Omental fat pad (tissue), 4 donors: ENCODE measurements at places on chromosomes 11 and 22. TPM values are rescaled to one million over a fixed set of nuclear protein-coding genes. Genes with fewer than 3 reads are reported as not detected.

- DNase-seq = no peak
Measured at GRCh38 chr22:40889116-40889515, 27.2 kb upstream of the DNAJB7 start.

DNA sequence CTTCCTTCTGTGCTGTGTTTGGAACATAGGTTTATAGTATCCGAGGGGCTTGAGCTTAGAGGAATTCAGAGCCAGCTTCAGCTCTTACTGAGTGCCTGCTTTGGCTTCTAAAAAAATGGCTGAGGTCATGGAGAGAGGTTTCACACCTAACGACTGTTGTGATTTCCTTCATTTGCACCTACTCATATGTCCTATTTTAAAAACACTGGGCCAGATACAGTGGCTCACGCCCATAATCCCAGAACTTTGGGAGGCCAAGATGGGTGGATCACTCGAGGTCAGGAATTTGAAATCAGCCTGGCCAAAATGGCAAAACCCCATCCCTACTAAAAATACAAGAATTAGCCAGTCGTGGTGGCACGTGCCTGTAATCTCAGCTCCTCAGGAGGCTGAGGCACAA lies 38.3 kb upstream of the SYT13 start:
- DNase-seq = no peak

GRCh38 chr22:45582236-45582954 lies 79.7 kb downstream of the FBLN1 start:
- DNase-seq = no peak

- DNase-seq = no peak
Measured at GRCh38 chr11:111000400-111001080, 245.0 kb upstream of the POU2AF2 start.

DNA sequence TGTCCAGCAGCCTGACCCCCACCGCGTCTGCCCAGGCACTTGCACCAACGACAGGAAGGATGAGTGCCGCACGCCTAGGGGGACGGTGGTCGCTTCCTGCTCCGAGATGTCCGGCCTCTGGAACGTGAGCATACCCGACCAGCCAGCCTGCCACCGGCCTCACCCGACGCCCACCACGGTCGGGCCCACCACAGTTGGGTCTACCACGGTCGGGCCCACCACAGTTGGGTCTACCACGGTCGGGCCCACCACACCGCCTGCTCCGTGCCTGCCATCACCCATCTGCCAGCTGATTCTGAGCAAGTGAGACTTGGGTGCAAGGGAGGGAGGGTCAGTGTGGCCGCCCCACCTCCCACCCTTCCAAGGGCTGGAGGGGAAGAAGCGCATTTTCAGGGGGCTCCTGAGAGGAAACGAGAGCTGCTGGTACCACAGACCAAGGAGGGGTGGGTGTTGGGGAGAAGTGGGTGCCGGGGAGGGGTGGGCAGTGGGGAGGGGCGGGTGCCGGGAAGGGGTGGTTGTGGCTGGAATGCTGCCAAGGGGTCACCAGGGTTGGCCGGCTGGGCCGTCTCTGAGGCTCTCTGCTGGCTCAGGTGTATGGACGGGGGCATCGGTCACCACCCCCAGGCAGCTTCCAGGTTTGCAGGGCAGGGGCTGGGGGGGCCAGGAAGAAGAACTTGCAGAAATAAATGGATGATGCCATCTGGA lies 27.7 kb upstream of the MUC5B start:
- DNase-seq = no peak

DNA sequence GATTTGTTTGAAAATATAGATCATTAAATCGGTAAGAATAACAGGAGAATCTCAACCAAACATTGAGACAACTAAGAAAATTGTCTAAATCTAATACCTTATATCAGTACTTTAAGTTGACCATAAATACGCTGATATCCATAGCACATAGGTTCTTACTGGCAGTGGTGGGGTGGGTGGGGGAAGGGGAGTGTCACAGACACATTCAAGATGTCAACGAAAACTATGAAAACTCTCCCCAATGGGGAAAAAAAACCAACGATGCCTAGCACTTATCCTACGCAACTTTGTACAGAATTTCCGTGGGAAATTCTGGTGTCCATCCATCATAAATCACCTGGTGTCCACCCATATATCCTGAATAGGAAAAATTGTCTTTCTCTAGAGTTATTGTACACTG lies 6.2 kb downstream of the GRAP2 start:
- no peak for DNase-seq

GRCh38 chr11:61567286-61568061 lies 13.4 kb downstream of the SYT7 start:
- peak; percentile 75 for DNase-seq

DNA sequence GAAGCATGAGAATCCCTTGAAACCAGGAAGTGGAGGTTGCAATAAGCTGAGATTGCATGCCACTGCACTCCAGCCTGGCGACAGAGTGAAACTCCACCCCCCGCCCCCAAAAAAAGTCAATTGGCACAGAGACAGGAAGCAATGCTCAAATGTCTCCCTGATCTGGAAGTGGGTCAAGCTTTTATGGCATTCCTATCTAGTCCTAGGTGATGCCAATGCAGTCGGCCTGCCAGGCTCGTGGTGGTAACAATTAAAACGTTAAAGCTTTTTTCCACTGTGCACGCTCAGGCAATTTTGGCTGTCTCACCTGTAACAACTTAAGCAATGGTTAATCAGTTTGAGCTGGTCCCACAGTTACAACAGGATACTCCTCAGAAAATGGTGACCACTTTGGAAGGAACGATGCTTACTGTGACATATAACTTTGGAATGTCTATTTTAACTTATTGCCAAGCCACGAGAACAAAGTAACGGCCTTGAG lies 18.9 kb upstream of the PISD start:
- no peak for DNase-seq

GRCh38 chr22:37007651-37008050 lies 11.6 kb downstream of the TST start:
- no peak for DNase-seq

- no peak for DNase-seq
Measured at GRCh38 chr11:79794484-79795393, 353.9 kb upstream of the TENM4 start.

GRCh38 chr22:34427841-34428240 lies 507.6 kb upstream of the LARGE1 start:
- DNase-seq = no peak

DNA sequence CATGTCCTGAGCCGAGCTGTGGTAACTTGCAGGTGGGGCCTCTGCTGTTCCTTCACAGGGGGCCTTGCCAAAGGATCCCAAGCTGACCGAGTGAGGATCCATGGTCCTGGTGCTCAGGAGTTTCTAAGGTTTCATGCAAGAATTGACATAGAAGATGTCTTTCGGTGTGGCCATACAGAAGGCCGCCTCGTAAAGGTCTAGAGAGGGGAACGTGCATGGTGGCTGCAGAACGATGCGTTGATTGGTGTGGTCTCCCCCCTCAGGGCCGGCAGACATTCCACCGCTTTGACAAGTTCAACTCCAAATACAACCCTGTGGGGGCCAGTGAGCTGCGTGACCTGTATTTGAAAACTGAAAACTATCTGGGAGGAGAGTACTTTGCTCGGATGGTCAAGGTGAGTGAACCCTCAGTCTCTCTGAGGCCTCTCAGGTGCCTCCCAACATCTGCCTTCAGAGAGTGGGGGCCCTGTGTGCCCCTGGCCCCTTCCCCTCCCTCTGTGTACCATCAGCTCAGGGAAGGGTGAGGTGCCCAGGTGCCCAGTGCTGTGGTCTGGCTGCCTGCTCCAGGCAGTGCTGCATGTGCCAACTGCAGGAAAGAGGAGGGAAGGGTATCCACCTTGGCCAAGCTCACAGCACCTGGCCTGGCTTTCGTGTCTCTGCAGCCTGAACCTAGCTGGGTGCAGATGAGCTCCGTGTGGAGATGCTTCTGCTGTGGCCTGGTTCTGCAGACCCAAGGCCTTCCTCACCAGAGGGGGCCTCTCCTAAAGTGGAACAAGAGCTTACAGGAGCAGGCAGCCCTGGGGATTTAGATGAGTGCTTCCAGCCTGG lies 39.8 kb downstream of the AMPD3 start:
- DNase-seq = no peak

DNA sequence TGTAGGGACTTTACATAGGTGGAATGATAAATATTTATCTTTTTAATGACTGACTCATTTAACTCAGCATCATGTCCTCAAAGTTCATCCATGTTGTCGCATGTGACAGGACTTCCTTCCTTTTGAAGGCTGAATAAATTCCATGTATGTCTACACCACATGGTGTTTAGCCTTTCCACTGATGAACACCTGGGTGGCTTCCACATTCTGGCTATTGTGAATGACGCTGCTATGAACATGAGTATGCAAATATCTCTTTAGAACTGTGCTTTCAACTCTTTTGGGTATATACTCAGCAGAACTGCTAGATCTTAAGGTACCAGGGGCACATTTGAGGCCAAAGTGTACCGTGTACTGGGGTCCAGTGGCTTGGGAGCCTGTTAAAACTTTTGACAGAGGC lies 24.1 kb downstream of the LARGE1 start:
- DNase-seq = no peak

- DNase-seq = no peak
Measured at GRCh38 chr11:14902650-14903350, 10.8 kb upstream of the CYP2R1 start.

DNA sequence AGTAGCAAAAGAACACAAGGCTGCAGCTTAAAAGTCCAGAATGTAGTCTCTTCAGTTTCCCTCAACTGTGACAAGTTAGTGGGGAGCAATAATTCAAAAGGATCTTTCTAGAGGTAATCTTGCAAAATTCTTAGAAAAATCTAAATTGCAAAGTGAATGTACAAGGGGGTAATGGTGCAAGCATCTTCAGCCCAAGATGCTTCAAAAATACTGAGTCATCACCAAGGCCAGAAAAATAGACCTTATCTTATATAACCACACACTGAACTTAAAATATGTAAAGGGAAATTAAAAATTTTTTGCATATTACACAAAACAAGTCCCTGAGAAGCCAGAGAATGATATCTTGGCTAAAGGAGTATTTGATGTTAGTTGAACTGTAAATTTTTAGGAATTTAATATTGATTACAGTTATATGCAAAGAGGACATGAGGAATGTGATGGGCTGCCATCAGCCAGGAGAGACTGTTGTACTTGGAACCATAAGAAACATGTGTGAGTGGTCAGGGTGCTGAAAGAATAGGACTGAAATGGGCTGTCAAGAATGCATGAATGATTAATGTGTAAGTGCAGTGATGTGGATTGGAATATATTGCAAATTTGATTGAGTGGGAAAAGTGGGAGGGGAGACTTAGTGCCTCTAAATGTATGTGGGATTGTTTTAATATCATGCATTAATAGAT lies 85.7 kb upstream of the LIN7C start:
- DNase-seq = no peak

Gene CDC42BPG
- 0.48 TPM for total RNA-seq

Gene OR4C5
- total RNA-seq = not detected

Gene KRTAP5-10
- total RNA-seq = not detected

Gene EPS8L2
- total RNA-seq = 25.1 TPM

Gene RRP7A
- 28.6 TPM for total RNA-seq

Gene RIN1
- 34.6 TPM for total RNA-seq

Gene KLHL35
- not detected for total RNA-seq

Gene C1QTNF4
- total RNA-seq = 3.6 TPM
